Right kidney (tissue), 9 donors: ENCODE measurements at places on chromosomes 6 and 20.
A peak's percentile ranks its signal among the peaks of the same experiment; 100 is the strongest.

DNA sequence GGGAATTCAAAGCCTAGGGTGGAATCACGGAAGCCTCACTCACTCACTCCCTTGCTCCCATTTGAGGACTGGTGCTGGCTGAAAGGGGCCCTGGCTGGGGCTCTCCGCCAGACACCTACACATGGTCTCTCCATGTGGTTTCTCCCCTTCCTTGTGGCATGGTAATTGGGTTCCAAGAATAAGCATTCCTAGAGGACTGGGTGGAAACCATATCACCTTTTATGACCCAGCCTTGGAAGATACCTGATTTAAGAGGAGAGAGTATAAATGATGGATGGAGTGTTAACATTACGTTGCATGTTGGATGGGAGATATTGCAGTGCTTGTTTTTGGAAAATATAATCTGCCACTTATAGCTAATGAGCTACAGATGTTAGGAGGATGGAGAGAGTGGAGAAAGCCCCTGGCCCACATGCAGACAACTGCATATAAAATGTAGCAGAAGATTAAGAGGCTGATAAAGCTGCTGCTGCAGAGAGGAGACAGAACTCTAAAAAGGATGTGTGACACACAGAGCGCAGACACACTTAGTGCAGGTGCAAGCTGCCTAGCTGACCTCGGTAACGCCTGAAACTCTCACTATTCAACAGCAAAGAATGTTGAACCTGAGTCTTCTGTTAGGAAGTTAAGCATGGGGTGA is 23.3 kb upstream of the CDKN1A start:
- DNase-seq: no peak

DNA sequence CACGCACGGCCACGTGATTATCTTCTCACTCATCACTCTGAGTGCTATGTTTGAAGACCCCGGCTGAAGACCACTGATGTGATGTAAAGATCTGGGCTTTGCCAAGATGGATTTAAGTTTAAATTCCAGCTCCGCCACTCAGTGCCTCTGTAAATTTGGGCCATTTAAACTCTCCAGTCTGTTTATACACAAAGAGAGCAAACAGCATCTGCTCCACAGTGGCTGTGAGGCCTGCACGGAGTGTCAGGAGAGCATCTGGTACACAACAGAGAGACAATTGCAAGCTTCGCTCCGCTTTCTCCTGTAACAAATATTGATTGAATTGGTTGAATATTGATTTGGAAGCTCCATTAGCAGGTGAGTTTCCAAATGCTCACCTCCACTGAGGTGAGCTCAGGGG is 80.5 kb upstream of the FRMD1 start:
- no peak for DNase-seq

DNA sequence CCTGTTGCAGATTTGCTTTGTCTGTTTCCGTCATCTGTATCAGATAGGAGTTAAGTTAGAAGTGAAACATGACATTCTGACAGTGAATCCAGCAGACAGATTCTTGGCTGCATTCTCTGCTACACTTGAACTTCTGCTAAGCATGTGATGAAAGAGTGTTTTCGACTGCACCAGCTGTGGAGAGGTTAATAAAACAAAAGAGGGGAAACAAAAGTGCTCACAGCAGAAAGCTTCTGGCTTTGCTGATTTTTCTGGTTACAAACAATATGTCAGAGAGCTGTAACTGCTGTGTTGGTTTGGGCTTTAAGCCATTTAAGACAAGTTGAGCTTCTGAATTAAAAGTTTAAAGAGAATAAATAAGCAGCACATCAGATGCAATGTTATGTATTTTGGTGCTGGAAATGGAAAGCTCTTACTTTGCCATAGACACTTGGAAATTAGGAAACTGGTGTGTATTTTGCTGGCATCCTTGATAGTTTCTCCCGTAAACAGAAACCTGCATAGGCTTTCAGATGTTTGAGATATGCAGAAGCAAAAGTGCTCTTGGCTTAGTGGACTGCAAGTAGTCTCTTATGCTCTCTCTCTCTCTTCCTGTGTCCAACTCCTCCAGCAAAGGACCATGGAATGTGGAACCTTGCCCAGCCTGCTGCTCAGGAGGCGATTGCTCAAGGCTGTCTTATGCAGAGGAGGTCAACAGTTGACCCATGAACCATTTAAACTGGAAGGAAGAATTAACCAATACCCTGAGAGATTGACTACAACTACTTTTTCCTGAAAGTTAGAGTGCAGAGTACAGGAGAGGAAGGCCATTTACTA is 104.9 kb downstream of the RPS12 start:
- peak; percentile 31 for DNase-seq

GRCh38 chr6:156033598-156033997 is 578.0 kb upstream of the NOX3 start:
- no peak for DNase-seq

GRCh38 chr6:102980951-102981350 is 1587.4 kb downstream of the GRIK2 start:
- no peak for DNase-seq

- DNase-seq: no peak
Observed at GRCh38 chr6:159852877-159853276, 37.9 kb upstream of the MAS1 start.

DNA sequence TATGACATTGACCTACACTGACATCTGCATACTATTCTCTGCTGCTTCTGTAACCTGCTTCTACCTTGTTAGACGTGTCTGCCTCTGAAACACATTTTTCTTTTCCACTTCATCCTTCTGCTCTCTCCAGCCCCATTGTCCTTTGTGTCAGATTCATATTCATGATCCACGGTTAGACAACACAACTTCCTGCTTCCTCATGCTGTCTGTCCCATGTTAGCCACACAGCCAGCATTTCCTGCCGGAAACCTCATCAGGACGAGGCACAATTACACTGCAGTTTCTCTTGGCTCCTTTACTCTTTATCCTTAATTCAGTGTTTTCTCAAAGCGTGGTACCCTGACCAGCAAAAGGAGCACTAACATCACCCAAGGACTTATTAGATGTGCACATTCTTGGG is 150.2 kb downstream of the TBC1D7 start:
- no peak for DNase-seq

DNA sequence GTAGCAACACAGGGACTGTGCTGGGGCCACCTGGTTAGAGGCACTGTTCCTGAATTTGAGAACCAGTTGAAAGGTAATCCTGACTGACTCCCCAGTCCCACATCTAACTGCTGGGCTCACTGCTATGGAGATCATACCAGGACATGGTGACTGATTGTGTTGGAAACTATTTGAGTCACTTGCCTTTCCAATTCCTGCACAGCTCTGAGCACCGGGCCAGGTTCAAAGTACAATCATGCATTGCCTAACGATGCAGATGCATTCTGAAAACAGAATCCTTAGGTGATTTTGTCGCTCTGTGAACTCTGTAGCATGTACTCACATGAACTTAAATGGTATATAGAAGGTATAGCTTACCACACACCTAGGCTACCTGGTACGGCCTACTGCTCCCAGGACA is 215.3 kb downstream of the BMP7 start:
- DNase-seq: no peak

DNA sequence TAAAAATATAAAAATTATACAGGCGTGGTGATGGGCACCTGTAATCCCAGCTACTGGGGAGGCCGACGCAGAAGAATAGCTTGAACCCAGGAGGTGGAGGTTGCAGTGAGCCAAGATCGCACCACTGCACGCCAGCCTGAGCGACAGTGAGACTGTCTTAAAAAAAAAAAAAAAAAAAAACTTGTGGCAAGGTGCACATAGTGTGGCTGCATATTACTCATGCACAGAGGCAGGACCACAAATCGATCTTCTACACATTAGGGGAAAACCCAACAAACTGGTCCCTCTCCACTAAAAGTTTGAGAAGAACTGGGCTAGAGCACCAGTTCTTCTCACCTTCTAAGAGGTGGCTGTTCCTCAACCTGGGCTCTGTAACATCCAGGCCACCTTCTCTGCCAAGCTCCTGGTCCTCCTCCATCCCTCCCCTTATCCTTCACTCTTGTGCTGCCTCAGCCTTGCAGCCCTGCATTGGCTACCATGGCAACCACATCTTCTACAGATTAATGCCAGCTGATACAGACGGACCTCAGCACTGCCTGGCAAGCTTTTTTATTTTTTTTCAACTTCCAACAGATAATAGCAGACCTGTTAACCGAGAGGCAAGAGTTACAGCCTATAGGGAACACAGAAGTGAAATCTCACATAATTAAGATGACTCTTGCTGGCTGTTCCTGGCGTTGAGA is 88.0 kb downstream of the ATP9A start:
- no peak for DNase-seq

- DNase-seq: peak; percentile 17
Observed at GRCh38 chr6:156598071-156598854, 178.9 kb upstream of the ARID1B start.

DNA sequence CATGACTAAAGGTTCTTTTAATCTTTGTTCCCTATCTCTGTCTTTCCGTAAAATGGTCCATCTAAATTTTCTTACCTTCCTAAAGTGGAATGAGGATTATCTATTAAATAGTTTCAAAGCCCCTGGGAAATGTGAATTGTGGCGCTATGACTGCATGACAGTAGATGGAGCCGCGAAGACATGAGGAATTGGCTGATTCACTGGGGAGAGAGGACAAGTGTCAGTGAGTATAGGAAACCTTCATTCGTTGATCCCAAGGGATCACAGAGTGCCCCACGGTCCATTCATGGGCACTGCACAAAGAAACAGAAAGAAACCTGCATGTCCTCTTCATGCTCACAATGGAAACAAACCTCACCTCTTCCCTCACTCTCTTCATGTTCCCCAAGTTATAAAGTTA is 479.3 kb upstream of the BTBD3 start:
- DNase-seq: no peak
